Activated T-helper 1 cell treated with anti-CD3 and anti-CD28 coated beads, Interleukin-12 subunit alpha, Interleukin-12 subunit beta, Interleukin-2, Interleukin-4 antibody, amounts not matched to agents 30 ng/mL and 10 ng/mL and 1 ng/mL, durations not matched to agents 14 hours and 24 hours and 36 hours (primary cell): ENCODE measurements at places on chromosomes 2 and 18. TPM values are rescaled to one million over a fixed set of nuclear protein-coding genes. Genes with fewer than 3 reads are reported as not detected.
A peak's percentile ranks its signal among the peaks of the same experiment; 100 is the strongest.

GRCh38 chr18:33580546-33580945 is 2.5 kb downstream of the ASXL3 start:
- no peak for DNase-seq
- no peak overlapping the region for H3K27ac ChIP-seq
- H3K27me3 ChIP-seq = peaks cover 10% of the 10 kb centered on the region

GRCh38 chr2:136362676-136363390 is 244.9 kb upstream of the CXCR4 start:
- DNase-seq = no peak
- H3K36me3 ChIP-seq = peaks cover 5% of the 10 kb centered on the region
- peak overlapping the region; percentile 21 for H3K4me3 ChIP-seq
- peaks cover 4% of the 10 kb centered on the region for H3K27me3 ChIP-seq
- peaks cover 57% of the 10 kb centered on the region for H3K4me1 ChIP-seq

Gene ZNF804A
- total RNA-seq = 0.05 TPM in 1 of 2 replicates, not detected in the other

GRCh38 chr18:40366521-40366920 is 1588.5 kb upstream of the PIK3C3 start:
- H3K4me3 ChIP-seq = no peak overlapping the region

- no peaks in the 10 kb centered on the region for H3K4me1 ChIP-seq
- no peak for DNase-seq
- H3K36me3 ChIP-seq = no peaks in the 10 kb centered on the region
- no peak overlapping the region for H3K27ac ChIP-seq
- peaks cover 10% of the 10 kb centered on the region for H3K27me3 ChIP-seq
Observed at GRCh38 chr2:237234268-237234667, 148.6 kb downstream of the COPS8 start.
